ENCODE measurements at places on chromosomes 11 and 22.

DNA sequence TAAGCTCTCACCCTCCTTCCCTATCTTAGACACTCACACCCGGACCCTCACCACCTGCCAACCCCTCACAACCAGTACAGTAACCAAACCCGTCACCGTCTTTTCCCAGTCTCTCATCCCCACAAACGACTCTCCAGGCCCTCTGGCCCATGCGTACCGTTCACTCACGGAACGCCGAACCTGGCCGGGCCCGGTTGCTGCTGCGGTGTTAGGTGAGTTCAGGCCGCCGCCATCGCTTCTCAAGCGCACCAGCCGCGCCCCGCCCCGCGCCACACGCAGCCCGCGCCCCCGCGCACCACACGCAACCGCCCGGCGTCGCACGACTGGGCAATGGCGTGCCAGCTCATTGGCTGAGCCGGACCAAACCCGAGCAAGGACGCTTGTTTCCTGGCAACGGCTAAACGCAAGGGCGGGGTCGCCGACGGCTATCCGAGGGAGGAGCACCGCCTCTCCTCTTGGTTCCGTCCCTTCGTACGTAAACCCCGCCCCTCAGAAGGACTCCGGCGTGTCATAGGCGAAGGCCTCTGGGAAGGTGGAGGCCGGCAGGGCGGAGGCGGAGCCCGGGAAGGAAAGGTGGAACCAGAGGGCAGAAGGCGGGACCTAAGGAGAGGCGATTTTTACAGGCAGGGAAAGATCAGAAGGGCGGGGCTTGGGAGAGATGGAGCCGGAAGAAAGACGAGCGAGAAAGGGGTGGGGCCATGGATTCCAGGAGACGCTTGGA is at the start of gene FHIP1B:
Gene FHIP1B, minus strand, starts transcription at position 250 of the 721 bp plus-strand sequence. CDS start 10,120 bp downstream, outside the sequence.
- DNase-seq, result peak; percentile 100

- no peak for DNase-seq
Observed at GRCh38 chr11:10622957-10623791, 54.7 kb upstream of the LYVE1 start.

- no peak for DNase-seq
Observed at GRCh38 chr11:66820901-66821300, 22.3 kb upstream of the RCE1 start.

GRCh38 chr11:898540-899190 is 11.9 kb downstream of the CHID1 start:
- DNase-seq, result peak; percentile 9

GRCh38 chr11:64259533-64260067 is 8.3 kb downstream of the PLCB3 start:
- DNase-seq, result no peak

GRCh38 chr11:69558519-69558941 is 77.1 kb downstream of the LINC01488 start:
- DNase-seq, result no peak

DNA sequence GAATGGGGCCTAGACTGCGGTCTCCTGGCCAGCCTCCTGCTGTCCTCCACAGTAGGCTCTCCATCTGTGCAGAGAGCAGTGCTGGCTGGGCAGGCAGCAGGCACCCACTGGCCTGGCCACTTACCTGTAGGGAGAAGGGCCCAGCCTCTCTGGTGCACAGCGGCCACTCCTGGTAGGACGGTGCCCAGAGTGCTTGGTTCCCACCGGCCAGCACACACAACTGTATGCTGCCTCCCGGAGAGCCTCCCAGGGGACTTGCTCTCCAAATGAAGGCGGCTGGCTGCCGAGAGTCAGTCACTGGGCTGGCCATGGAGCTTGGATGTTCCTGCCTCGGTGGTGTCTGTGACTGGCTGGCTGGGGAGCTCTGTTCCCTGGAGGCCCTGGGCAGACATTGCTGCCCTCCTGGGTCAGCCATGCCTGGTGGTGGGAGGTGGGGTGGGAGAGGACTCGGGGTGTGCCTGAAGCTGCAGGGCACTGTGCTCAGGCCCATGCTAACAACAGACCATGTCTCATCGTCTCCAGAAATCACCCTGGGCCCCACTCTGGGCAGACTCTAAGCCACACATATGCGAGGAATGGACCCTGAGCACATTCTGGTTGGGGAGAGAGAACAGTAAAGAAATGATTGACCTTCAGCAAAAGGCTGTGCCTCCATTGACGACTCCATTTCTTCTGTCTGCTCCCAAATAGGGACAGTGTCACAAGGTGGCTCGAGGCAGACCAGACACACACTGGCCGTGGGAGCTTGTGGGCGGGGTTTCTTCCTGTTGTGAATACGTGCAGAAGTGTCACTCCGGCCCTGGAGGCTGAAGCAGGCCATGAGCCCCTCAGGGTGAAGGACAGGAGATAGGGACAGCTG is 350.8 kb downstream of the TBC1D22A start:
- DNase-seq, result no peak

- no peak for DNase-seq
Observed at GRCh38 chr11:2173150-2173693, 1.6 kb upstream of the TH start.

DNA sequence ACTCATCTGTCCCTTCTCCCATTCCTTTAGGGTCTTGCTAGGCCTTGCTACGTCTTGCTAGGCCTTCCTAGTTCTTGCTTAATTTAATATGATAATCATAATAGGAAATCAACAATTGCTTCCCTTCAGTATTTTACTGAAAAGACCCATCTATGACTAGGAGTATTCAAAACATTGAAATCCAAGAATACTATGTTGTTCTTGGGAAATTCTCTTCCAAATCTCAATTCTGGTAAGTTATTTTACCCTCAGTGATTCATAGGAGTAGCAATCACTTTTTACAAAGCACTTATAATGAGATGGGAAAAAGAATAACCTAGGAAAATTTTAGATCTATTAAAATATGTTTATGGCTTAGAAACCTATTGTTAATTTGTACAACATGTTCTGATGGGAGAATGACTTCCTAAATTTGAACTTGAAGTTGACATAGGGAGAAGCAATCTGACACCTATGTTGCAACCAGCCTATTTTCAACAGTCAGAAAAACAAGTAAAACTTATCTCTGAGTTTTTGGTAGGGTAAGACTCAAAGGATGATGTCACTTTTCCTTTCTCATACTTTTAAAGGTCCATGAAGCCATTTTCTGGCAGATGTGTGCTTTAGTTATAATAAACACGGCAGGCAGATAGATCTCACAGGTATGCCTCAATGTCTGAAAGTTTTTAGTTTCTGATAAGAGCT is 29.5 kb upstream of the HIPK3 start:
- no peak for DNase-seq

DNA sequence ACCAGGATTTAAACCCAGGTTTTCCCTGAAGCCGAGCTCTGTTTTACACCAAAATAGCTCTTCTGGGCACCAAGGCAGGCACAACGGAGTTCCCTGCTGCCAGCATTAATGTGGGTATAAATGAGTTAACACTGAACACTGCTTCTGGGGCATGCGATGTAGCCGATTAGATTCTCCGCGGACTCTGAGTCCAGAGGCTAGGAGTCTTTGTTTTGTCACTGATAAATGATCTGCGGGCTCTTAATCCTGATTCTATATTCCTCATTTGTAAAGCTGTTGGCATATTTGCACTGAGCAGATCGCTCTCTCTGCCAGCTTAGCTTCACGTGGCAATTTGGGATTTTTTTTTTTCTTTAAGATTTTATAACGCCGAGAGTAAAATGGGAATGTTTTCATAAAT is 16.8 kb upstream of the LDLRAD3 start:
- DNase-seq, result no peak

DNA sequence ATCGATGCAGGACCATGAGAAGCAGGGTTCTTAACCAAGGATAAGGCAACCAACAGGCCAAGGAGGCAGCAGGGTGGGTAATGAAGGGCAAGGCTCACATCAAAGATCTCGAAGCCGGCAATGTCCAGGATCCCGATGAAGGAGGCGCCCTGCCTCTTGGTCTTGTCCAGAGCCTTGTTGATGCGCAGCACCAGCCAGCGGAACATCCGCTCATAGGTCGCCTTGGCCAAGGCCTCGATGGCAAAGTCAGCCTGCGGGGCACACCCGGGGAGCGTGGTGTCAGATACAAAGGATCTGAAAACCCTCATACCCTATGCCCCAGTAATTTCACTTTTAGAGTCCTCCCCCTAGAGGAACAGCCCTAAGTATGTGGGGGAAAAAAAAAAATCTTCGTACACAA is 63.5 kb downstream of the APOL1 start:
- no peak for DNase-seq

GRCh38 chr11:115330684-115331482 is 173.3 kb downstream of the CADM1 start:
- DNase-seq, result no peak

- DNase-seq, result no peak
Observed at GRCh38 chr22:44730490-44731356, 21.7 kb upstream of the ARHGAP8 start.
